ENCODE measurements at places on chromosomes 4 and X. TPM values are rescaled to one million over a fixed set of nuclear protein-coding genes. Genes with fewer than 3 reads are reported as not detected.

DNA sequence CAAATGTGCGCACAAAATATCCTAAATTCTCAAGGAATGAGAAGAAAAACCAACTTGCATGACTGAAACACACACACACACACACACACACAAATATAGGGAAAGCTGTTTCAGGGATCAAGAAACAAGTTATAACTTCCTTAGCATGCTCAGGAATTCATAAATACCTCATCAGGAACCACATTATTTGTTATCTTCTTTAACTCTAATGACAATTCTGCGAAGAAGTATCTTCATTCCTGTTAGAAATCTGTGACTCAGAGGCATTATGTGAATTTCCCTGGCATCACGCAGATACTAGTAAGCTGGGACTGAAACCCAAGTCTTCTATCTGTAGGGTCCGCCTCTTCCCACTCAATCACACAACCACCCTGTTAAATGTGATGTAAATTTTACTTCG, 30.3 kb downstream of the TMPRSS11A start:
- H3K36me3 ChIP-seq = no peaks in the 10 kb centered on the region
- H3K27me3 ChIP-seq = no peaks in the 10 kb centered on the region
- H3K27ac ChIP-seq = no peak overlapping the region
- no peaks in the 10 kb centered on the region for H3K4me1 ChIP-seq
- DNase-seq = no peak

GRCh38 chr4:178003098-178003657, 560.9 kb upstream of the AGA start:
- no peaks in the 10 kb centered on the region for H3K27me3 ChIP-seq
- no peak overlapping the region for H3K27ac ChIP-seq
- no peaks in the 10 kb centered on the region for H3K36me3 ChIP-seq
- DNase-seq = no peak
- H3K4me3 ChIP-seq = no peak overlapping the region
- H3K4me1 ChIP-seq = no peaks in the 10 kb centered on the region

GRCh38 chr4:65954416-65954815, 284.1 kb upstream of the EPHA5 start:
- no peak overlapping the region for H3K27ac ChIP-seq
- no peaks in the 10 kb centered on the region for H3K27me3 ChIP-seq
- no peaks in the 10 kb centered on the region for H3K4me1 ChIP-seq

GRCh38 chr4:110982486-110982885, 359.6 kb upstream of the PITX2 start:
- H3K27ac ChIP-seq = no peak overlapping the region
- DNase-seq = no peak
- H3K27me3 ChIP-seq = no peaks in the 10 kb centered on the region
- no peak overlapping the region for H3K4me3 ChIP-seq

DNA sequence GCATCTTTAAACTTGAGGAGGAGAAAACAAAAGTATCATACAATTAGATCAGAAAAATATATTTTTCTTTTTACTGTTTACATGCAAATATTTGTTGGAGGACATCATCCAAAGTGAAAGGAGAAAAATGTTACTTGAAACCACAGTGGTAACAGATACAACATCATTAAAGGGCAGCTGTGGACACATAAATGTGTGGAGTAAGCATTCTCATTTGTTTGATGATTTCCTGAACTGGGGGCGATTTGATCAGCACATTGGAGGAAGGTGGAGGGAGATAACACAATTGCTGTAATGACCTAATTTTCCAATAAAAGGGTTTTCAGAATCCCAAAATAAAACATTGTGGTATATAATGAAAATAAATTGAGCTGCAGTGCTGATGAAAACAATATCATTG, 314.5 kb upstream of the HS3ST1 start:
- H3K4me3 ChIP-seq = no peak overlapping the region
- H3K4me1 ChIP-seq = peaks cover 9% of the 10 kb centered on the region
- no peaks in the 10 kb centered on the region for H3K36me3 ChIP-seq
- no peak overlapping the region for H3K27ac ChIP-seq
- no peaks in the 10 kb centered on the region for H3K27me3 ChIP-seq

- H3K27me3 ChIP-seq = no peaks in the 10 kb centered on the region
- no peak overlapping the region for H3K27ac ChIP-seq
- no peak for DNase-seq
- H3K4me1 ChIP-seq = no peaks in the 10 kb centered on the region
These were observed 86.0 kb downstream of the MID1IP1 start for GRCh38 chrX:38887222-38887621.

DNA sequence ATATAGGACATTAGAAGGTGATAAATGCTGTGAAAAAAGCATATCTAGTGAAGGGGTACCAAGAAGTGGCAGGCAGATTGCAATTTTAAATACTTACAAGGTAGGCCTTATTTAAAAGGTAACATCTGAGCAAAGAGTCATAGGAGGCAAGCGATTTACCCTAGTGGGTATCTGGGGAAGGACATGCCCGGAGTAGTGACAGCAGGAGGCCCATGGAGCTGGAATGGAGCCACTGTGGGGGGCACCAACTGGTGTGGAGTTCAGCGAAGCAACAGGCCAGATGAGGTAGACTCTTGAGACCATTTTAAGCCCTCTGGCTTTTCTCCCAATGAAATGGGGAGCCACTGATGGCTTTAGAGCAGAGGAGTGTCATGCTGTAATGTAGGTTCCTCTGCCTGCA, 37.3 kb downstream of the SEC24D start:
- DNase-seq = no peak
- no peak overlapping the region for H3K27ac ChIP-seq
- no peaks in the 10 kb centered on the region for H3K4me1 ChIP-seq
- H3K4me3 ChIP-seq = no peak overlapping the region
- no peaks in the 10 kb centered on the region for H3K27me3 ChIP-seq

DNA sequence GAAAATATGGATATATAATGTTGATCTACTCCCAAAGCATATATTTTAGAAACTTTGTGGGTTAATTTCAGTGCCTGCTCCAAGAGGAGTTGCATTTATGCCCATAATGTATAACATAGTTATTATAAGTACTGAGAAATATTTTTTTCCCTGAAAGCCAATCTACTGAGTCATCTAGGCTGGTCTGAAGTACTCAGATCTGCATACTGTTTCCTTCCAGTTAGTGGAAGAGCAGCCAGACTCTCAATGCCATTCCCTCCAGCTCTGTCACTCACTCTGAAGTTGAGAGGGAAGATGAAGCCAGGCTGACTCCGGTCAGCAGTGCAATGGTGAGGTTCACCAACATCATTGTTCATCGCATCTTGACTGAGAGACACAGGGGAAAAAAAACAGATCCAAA, 505.1 kb downstream of the PPARGC1A start:
- DNase-seq = no peak
- no peak overlapping the region for H3K4me3 ChIP-seq
- H3K4me1 ChIP-seq = no peaks in the 10 kb centered on the region
- no peak overlapping the region for H3K27ac ChIP-seq
- H3K27me3 ChIP-seq = no peaks in the 10 kb centered on the region

- no peak for DNase-seq
- no peaks in the 10 kb centered on the region for H3K27me3 ChIP-seq
- H3K4me1 ChIP-seq = peaks cover 4% of the 10 kb centered on the region
- no peak overlapping the region for H3K27ac ChIP-seq
- H3K4me3 ChIP-seq = no peak overlapping the region
These were observed 163.6 kb downstream of the CEP135 start for GRCh38 chr4:56112377-56112776.

DNA sequence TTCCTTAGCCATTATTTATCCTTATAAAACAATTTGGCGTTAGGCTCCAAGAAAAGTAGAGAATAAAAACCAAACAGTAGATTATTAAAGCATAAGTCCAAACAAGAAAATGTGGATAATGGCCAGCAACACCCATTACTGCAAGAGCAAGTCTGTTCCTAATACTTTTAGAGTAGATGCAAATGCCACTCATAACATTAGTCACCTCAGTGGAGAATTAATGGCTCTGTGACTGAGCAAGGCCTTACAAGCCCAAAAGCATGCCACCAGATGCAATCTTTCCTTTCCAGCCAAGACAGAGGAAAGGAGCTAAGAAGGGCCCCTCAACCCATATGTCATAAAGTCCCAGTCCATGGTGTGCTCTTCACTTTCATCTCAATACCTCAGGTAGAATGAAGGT, 373.8 kb downstream of the OPHN1 start:
- H3K4me3 ChIP-seq = no peak overlapping the region
- H3K27ac ChIP-seq = no peak overlapping the region
- DNase-seq = no peak
- H3K27me3 ChIP-seq = no peaks in the 10 kb centered on the region
- no peaks in the 10 kb centered on the region for H3K36me3 ChIP-seq

- H3K36me3 ChIP-seq = no peaks in the 10 kb centered on the region
- no peaks in the 10 kb centered on the region for H3K27me3 ChIP-seq
- H3K27ac ChIP-seq = no peak overlapping the region
- H3K4me3 ChIP-seq = no peak overlapping the region
- no peak for DNase-seq
- no peaks in the 10 kb centered on the region for H3K4me1 ChIP-seq
These were observed 5.0 kb downstream of the GTPBP6 start for GRCh38 chrX:313546-313945.

DNA sequence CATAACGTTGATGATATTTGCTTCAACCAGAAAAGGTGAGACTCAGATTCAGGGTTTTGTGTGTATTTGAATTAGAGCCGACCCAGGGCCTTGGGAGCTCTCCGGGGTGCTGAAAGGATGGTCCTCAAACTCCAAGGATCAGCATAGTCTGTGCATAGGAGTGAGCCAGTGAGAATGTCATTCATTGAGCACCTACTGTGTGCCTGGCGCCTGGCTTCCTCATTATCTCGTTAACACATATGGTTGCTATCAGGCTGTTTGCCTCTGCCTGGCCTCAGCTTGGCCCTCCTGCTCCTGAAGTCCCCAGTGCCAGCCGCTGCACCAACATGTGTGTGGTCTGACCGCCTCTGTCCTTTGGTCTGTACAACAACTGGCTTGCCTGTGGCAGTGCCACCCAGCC, 25.1 kb upstream of the JAKMIP1 start:
- peaks cover 41% of the 10 kb centered on the region for H3K27me3 ChIP-seq
- no peaks in the 10 kb centered on the region for H3K36me3 ChIP-seq
- no peak overlapping the region for H3K27ac ChIP-seq
- H3K4me1 ChIP-seq = no peaks in the 10 kb centered on the region
- H3K4me3 ChIP-seq = no peak overlapping the region

- no peaks in the 10 kb centered on the region for H3K36me3 ChIP-seq
- H3K27ac ChIP-seq = peak overlapping the region; percentile 91
- peaks cover 12% of the 10 kb centered on the region for H3K4me1 ChIP-seq
- peak; percentile 46 for DNase-seq
- H3K4me3 ChIP-seq = peak overlapping the region; percentile 74
These were observed 695 bp downstream of the MTM1 start for GRCh38 chrX:150569155-150569477.

DNA sequence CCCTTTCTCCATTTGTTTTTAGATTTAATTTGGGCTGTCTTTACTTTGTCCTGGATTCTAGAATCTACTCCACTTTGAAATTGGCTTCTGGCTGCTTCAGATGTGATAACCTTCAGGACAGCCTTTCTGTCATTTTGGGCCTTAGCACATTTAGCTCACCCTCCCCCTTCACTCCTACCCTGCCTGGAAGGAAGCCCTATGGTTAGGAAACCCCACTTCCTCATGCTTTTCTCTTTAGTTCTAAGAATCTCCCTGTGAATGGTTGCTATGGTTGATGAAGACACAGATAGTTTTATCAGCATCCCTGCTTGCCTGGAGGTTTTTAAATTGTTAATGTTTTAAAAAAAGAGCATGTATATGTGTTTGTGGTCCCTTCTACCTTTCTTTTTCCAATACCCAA, 100.7 kb upstream of the PTPN13 start:
- no peaks in the 10 kb centered on the region for H3K36me3 ChIP-seq
- no peak for DNase-seq
- H3K4me3 ChIP-seq = no peak overlapping the region
- H3K4me1 ChIP-seq = peaks cover 4% of the 10 kb centered on the region
- no peak overlapping the region for H3K27ac ChIP-seq

DNA sequence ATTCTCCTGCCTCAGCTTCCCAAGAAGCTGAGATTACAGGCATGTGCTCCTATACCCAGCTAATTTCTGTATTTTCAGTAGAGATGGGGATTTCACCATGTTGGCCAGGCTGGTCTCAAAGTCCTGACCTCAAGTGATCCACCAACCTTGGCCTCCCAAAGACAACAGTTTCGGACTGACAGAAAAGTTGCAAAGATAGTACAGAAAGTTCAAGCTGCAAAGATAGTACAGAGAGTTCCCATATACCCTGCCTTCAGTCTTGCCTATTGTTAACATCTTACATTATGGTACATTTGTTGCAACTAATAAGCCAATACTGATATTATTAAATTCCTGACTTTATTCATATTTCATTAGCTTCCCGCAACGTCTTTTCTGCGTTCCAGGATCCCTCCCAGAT, 65.8 kb downstream of the SUPT20HL2 start:
- no peaks in the 10 kb centered on the region for H3K27me3 ChIP-seq
- H3K27ac ChIP-seq = no peak overlapping the region
- H3K36me3 ChIP-seq = no peaks in the 10 kb centered on the region
- DNase-seq = no peak
- H3K4me1 ChIP-seq = peaks cover 12% of the 10 kb centered on the region
- no peak overlapping the region for H3K4me3 ChIP-seq

DNA sequence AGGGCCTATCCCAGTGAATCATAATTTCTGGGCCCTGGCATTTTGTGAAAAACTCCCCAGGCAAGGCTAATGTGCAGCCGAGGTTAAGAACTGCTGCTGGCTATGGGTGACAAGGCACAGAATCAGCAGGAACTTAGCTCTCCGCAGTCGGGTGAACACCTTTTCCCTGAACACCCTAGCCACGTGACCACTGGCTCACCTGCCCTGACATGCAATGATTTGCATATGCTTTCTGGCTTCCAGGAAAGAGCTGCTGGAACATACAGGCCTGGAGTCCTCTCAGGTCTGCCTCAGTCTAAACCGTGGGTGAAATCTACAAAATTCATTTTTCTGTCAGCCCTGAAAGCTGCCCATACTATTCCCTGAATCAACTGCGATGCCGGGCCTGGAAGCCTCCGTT, 56.6 kb downstream of the ZNF827 start:
- no peaks in the 10 kb centered on the region for H3K4me1 ChIP-seq
- no peaks in the 10 kb centered on the region for H3K36me3 ChIP-seq

DNA sequence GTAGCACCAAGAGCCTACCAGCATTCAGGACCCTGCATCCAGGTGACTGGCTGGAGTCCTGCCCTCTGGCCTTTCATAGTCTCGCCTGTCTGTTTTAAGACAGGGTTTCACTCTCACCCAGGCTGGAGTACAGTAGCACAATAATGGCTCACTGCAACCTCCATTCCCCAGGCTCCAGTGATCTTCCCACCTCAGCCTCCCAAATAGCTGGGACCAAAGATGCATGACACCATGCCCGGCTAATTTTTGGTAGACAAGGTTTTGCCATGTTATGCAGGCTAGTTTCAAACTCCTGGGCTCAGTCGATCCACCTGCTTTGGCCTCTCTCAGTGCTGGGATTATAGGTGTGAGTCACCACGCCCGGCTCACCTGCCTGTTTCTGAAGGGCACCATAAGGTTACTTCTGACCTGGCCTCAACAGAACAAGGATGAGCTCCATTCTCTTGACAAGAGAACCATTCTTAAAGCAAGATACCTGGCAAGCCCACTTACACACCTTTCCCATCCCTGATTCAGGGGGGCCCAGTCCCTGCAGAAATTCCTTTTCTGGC, 6.7 kb downstream of the RPS4X start:
- H3K4me1 ChIP-seq = no peaks in the 10 kb centered on the region
- H3K27ac ChIP-seq = peak overlapping the region; percentile 51
- no peak overlapping the region for H3K4me3 ChIP-seq
- H3K36me3 ChIP-seq = peaks cover 5% of the 10 kb centered on the region

F11 gene
- total RNA-seq = 19.4 TPM

NHSL2 gene
- total RNA-seq = 1.3 TPM

C4orf54 gene
- not detected for total RNA-seq

S100P gene
- 9.2 TPM for total RNA-seq
